SK-N-DZ (cell line): ENCODE measurements at places on chromosomes 3 and 15.

- no peak for DNase-seq
These were observed 946.7 kb downstream of the ZPLD1 start for GRCh38 chr3:103381296-103382079.

GRCh38 chr3:9863058-9863772, 16.8 kb downstream of the CIDEC start:
- DNase-seq, result no peak

GRCh38 chr3:196968233-196969133, at the start of gene PIGZ:
TSS of gene PIGZ (minus strand) at chr3:196968833. CDS start at chr3:196952031, 16,802 bp downstream.
- no peak for DNase-seq

DNA sequence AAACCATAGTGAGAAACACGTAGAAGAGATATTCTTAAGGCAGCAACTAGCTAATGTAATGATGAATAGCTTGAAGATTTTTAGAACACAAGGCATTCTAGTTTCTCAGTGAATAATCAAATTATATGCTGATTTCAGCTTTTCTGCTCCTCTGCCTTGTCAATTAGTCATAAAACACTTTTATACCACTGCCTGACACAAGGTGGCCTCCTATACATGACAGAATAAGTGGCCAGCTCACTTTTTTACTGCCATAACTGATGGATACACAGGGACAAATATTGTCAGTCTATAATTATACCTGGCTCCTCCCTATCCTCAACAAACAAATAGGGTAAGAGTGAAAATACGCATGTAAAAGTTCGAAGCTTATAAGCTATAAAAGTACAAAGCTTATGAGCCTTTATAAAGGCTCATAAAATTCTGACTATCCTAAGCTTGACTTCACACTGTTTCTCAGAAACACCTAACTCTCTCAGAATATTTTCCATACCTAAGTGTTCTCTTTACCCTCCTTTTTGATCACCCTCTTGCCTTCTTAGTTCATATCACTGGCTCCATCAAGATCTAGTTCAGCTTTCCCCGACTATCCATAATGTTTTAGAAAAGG, 81.6 kb downstream of the HERC1 start:
- DNase-seq, result peak; percentile 68

DNA sequence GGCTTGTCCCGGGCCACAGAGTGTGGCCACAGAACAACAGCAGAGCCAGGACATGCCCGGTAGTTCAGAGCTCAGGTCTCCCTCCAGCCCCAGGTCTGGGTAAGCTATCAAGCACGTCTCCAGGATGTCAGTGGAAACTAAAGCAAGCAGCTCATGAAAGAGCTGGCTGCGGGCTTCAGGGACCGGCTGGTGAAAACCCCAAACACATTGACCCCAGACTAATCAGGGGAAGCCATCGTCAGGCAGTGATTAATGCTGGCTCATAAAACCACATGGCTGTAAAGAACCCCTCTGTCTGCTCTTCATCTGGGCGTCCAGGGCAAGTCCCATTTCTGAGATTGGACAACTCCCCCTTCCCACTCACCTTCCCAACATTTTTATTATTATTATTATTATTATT, 37.8 kb downstream of the LMCD1 start:
- no peak for DNase-seq

GRCh38 chr3:42891042-42891441, 14.9 kb upstream of the ZNF662 start:
- no peak for DNase-seq

GRCh38 chr3:49942651-49943050, 2.7 kb downstream of the RBM6 start:
- DNase-seq, result no peak

DNA sequence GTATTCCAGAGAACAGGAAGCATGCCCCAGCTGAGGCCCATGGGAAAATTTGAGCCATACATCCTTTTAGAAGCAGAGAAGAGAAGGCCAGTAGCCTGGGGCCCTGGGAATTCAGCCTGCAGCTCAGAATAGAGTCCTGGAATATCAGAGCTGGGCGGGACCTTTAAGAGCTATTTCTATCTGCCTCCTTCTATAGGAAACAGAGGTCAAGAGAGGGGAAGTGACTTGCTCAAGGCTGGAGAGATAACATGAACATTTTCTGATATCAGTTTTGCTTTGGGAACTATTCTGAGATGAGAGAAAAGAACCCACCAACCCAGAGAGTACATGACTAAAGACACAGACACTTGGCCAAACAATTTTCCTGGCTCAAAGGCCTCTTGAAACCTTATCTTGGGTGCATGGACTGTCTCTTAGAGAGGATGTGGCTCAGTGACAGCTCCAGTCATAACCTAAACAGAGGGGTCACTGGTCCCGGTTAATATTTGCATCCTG, 26.0 kb downstream of the MASP1 start:
- no peak for DNase-seq

DNA sequence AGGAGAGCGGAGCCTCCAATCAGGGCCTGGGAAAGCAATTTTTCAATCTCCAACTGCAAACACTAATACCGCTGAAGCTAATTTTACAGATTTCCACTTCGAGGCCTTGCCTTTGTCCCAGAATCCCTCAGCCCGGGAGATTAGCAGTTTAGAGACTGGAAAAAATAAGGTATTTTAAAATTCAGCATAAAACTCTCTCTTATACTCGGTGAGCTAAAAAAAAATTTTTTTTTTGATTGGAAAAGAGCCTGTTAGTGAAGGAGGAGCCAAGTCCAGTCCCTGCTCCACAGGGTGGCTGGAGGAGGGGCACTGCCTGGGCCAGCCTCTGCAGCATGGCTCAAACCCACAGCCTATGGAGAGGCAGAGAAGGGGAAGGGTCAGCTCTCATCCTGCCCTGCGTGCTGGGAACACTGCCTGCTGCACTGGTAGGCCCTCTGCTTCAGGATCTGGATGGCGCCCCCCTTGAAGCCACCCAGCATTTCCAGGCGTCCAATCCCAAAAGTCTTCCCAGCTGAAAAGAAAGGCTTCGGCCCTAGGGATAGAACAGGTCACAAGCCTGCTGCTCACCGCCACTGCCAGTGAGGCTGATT, 48.9 kb downstream of the CACNA2D2 start:
- no peak for DNase-seq

DNA sequence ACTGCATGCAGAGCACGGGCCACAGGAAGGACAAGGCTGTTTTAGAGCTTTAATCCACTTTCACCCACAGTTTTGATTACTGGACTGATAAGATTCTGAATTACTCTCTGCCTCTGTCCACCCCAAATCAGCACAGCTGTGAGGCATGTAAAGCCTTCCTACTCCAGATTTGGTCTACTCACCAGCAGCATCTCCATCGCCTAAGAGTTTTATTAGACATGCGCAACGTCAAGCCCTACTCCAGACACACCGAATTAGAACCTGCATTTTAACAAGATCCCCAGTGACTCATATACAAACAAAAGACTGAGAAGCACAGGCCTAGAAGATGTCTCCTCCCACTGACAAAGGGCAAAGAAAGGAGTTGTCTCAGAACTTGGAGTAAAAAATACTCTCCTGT, 221.2 kb downstream of the TUSC7 start:
- DNase-seq, result peak; percentile 74
